ENCODE measurements at places on chromosomes 2 and 18. TPM values are rescaled to one million over a fixed set of nuclear protein-coding genes. Genes with fewer than 3 reads are reported as not detected.

Gene KLHL30
- total RNA-seq, result not detected

Gene RTP5
- total RNA-seq, result not detected

Gene FAM98A
- total RNA-seq, result 32.2 TPM

Gene ABCB6
- 17.9 TPM for total RNA-seq

Gene GKN2
- not detected for total RNA-seq

Gene FAM237A
- total RNA-seq, result not detected

Gene NDC80
- 78.0 TPM for total RNA-seq

Gene HRH4
- total RNA-seq, result 0.43 TPM

Gene RNF25
- 15.1 TPM for total RNA-seq

Gene C18orf54
- total RNA-seq, result 12.3 TPM

DNA sequence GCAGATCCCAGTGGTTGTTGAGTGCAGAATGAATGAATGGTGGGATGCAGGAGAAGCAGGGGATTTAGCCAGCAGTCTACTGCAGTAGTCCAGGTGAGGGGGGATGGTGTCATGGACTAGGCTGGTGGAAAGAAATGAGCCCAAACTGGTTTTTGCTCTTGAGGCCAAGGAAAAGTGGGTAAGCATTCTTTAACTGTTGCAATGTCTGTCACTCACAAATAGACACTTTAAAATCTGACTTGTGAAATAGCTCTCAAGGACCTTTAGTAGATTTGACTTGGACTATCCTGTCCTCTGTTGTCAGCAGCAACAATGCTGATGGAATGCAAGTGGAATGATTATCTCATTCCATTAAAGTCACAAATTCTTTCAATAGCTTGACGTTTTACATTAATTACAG, 37.5 kb upstream of the STK17B start:
- H3K27ac ChIP-seq, result no peak overlapping the region
- no peak overlapping the region for H3K4me3 ChIP-seq
- peaks cover 23% of the 10 kb centered on the region for H3K36me3 ChIP-seq
- DNase-seq, result no peak

- H3K27me3 ChIP-seq, result peaks cover 2% of the 10 kb centered on the region
- no peak overlapping the region for H3K27ac ChIP-seq
- DNase-seq, result no peak
Observed at GRCh38 chr2:236256366-236256985, 7.7 kb downstream of the ASB18 start.

GRCh38 chr2:39623917-39624316, 41.8 kb upstream of the TMEM178A start:
- H3K27ac ChIP-seq, result no peak overlapping the region
- no peaks in the 10 kb centered on the region for H3K36me3 ChIP-seq
- H3K27me3 ChIP-seq, result peaks cover 19% of the 10 kb centered on the region
- no peak overlapping the region for H3K4me3 ChIP-seq
- DNase-seq, result no peak
- H3K4me1 ChIP-seq, result no peaks in the 10 kb centered on the region

DNA sequence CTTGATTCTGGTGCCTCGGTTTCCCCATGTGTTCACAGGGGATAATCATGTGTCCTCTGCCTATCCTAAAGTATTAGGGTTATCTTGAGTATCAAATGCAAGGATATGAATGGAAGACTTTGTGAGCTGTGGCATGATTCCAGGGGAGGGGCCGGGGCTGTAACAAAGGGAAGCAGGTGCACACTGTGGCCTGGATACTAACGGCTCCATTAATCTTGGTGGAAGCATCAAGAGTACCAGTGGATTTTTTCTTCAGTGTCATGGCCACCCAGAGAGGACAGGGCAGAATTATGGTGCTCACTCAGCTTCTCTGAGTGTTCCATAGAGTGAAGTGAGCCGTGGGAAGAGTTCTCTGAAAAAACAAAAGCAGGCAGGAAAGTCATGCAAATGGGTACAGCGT, 320.1 kb downstream of the ALK start:
- no peak for DNase-seq
- H3K4me3 ChIP-seq, result no peak overlapping the region
- H3K4me1 ChIP-seq, result no peaks in the 10 kb centered on the region
- H3K27ac ChIP-seq, result no peak overlapping the region
- H3K27me3 ChIP-seq, result no peaks in the 10 kb centered on the region
- no peaks in the 10 kb centered on the region for H3K36me3 ChIP-seq

DNA sequence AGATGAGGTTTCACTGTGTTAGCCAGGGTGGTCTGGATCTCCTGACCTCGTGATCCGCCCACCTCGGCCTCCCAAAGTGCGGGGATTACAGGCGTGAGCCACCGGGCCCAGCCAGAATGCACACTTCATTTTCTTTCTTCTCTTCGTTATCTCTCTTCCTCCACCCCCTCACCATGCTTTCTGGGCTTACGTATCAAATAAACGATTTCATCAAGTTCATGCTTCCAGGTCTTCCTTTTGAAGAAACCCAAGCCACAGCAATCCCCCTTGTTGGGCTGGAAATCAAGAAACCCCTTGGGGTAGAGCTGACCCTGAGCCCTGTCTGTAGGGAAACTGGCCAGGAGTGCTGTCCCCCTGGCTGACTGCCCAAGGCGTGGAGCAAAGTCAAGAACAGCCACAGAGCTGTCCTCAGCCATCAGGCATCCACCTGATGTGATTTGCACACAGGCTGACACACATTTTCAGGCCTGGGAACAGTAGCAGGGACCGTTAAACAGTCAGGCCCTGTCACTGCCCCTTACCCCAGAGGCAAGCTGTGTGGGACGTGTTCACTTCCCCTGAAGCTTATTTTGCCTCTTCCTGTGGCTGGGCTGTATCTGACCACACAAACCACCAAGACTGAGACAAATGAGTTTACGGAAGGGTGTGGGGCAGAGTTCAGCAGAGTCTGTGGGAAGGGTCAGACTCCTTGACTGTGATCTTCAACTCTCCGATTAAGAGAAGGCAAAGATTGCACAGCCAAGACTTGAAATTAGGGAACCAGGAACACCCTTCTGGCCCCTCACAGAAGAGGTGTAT, 15.1 kb upstream of the NMUR1 start:
- peak; percentile 90 for DNase-seq
- peak overlapping the region; percentile 56 for H3K4me3 ChIP-seq
- H3K36me3 ChIP-seq, result peaks cover 45% of the 10 kb centered on the region

- H3K4me3 ChIP-seq, result no peak overlapping the region
- H3K27ac ChIP-seq, result no peak overlapping the region
- no peaks in the 10 kb centered on the region for H3K36me3 ChIP-seq
- DNase-seq, result no peak
- no peaks in the 10 kb centered on the region for H3K4me1 ChIP-seq
- no peaks in the 10 kb centered on the region for H3K27me3 ChIP-seq
Observed at GRCh38 chr2:146477383-146477782, 1367.4 kb upstream of the ACVR2A start.

- H3K4me3 ChIP-seq, result no peak overlapping the region
- peaks cover 3% of the 10 kb centered on the region for H3K27me3 ChIP-seq
- no peaks in the 10 kb centered on the region for H3K4me1 ChIP-seq
- no peaks in the 10 kb centered on the region for H3K36me3 ChIP-seq
- no peak for DNase-seq
Observed at GRCh38 chr18:8562919-8563318, 46.3 kb upstream of the RAB12 start.

GRCh38 chr2:9995059-9995458, 43.6 kb downstream of the GRHL1 start:
- peaks cover 25% of the 10 kb centered on the region for H3K4me1 ChIP-seq
- no peak for DNase-seq
- peaks cover 1% of the 10 kb centered on the region for H3K27me3 ChIP-seq
- H3K27ac ChIP-seq, result no peak overlapping the region

DNA sequence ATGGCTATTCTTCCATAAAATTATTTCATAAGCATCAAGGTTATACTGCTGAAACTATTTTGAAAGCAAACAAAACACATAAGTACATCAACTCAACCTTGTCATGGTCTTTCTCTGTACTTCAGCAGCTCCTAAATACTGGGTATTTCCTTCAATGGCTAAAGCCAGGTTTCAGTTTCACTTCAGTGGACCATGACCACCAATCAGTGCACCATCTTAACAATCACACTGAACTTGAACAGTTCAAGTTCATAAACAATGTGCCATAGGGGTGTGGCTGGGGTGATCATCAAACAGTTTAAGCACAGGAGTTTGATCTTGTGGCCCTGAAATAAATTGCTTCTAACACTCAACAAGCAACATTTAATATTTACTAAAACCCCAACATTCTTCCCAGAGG, 124.1 kb upstream of the FIGN start:
- H3K36me3 ChIP-seq, result no peaks in the 10 kb centered on the region
- H3K27ac ChIP-seq, result no peak overlapping the region
- DNase-seq, result no peak
- no peaks in the 10 kb centered on the region for H3K27me3 ChIP-seq
- no peak overlapping the region for H3K4me3 ChIP-seq

- H3K27me3 ChIP-seq, result peaks cover 2% of the 10 kb centered on the region
- H3K4me1 ChIP-seq, result no peaks in the 10 kb centered on the region
- DNase-seq, result no peak
Observed at GRCh38 chr18:56568986-56569385, 69.4 kb downstream of the TXNL1 start.

DNA sequence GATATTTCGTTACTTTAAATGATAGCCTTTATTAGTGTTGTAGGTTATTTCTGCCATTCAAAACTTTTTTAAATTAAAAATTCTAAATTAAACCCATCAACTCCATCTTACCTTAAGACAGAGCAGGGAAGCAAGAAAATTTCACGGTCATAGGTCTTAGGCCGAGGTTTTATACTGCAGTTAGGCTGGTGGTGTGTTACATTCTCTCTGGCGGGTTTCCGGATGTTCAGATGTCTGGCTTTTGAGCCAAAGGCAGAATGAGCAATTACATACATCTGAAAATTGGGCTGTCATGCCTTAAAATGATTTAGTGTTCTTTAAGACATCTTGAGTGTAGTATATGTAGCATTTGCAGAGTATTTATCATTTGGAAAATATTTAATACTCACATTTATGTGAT, 27.9 kb downstream of the GLS start:
- no peak overlapping the region for H3K27ac ChIP-seq
- no peak overlapping the region for H3K4me3 ChIP-seq
- H3K4me1 ChIP-seq, result peaks cover 28% of the 10 kb centered on the region
- DNase-seq, result no peak
- no peaks in the 10 kb centered on the region for H3K27me3 ChIP-seq

GRCh38 chr2:238123991-238124470, 14.4 kb upstream of the KLHL30 start:
- H3K4me1 ChIP-seq, result no peaks in the 10 kb centered on the region
- no peak for DNase-seq
- no peak overlapping the region for H3K27ac ChIP-seq
- H3K27me3 ChIP-seq, result peaks cover 2% of the 10 kb centered on the region

DNA sequence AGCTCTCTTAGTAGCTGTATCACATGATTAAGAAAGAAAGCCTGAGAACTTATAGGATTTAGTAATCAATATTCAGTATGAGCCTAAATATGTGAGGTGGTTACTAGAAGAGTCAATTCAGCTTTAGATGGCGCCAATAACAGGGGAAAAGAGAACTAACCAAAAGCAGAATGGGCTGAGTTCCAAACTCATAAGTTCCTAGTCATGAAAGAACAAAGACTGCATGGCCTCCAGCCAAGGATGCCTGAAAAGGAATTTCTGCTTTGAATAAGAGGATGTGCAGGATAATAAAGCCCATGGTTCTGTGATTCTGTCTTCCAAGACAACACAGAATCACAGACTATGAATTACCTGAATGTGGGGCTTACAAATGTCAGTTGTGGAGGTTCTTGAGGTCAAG, 196.5 kb downstream of the SATB2 start:
- H3K36me3 ChIP-seq, result no peaks in the 10 kb centered on the region
- H3K4me1 ChIP-seq, result no peaks in the 10 kb centered on the region
- H3K27ac ChIP-seq, result no peak overlapping the region
- no peak for DNase-seq
- no peaks in the 10 kb centered on the region for H3K27me3 ChIP-seq

DNA sequence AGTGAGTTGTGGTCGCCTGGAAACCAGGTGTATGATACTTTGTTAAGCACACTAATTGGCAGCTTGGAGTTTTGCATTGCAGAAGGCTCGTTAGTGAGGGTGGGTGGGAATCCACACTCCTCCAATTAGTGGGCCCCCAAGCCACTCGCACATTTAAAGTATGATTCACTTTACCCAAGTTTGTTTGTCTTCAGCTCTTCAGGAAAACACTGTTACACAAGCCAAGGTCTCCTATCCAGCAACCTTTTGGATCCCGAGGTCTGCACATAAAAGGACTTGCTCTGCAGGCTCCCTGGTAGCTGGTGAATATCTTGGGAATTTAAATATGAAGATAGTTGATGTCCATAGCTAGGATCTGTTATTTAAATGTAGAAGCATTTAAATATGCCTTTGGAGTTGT, 66.1 kb downstream of the NPAS2 start:
- H3K27me3 ChIP-seq, result peaks cover 3% of the 10 kb centered on the region
- H3K4me3 ChIP-seq, result no peak overlapping the region
- H3K4me1 ChIP-seq, result peaks cover 3% of the 10 kb centered on the region
- H3K36me3 ChIP-seq, result no peaks in the 10 kb centered on the region
- DNase-seq, result no peak

- H3K27me3 ChIP-seq, result peaks cover 9% of the 10 kb centered on the region
- no peak for DNase-seq
- no peak overlapping the region for H3K4me3 ChIP-seq
- H3K4me1 ChIP-seq, result no peaks in the 10 kb centered on the region
- H3K36me3 ChIP-seq, result no peaks in the 10 kb centered on the region
Observed at GRCh38 chr2:11356764-11357163, 12.3 kb upstream of the ROCK2 start.

DNA sequence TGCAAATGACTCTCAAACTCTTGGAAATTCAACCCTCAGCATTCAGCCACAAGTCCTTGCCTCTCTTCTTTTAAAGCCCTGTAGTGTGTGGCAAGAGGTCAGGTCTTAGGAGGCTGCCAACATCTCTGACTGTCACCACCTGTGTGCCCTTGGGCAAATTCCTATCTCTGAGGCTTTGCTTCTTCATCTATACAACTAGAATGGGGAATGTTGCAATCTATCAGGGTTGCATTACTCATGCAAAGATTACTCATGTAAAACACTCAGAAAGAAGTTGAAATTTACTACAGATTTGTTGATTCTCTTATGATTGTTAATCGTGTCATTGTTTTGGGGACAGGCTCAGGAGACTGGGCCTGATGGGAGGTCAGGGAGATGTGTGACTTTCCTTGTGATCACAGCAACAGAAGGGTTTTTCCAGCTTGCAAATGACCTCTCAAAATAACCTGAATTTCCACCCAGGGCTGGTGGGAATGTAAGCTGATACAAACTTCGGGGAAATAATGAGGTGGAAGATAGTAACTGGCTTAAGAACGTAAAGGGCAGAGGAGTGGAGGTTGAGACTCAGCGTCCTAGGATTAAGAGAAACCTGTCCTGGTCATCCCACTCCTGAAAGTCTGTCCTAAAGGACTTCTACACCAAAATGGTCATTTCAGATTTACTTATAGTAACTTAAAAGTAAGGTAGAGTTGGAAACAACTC, 32.1 kb upstream of the SIGLEC15 start:
- H3K4me1 ChIP-seq, result no peaks in the 10 kb centered on the region
- H3K4me3 ChIP-seq, result no peak overlapping the region
- no peak overlapping the region for H3K27ac ChIP-seq
- peaks cover 2% of the 10 kb centered on the region for H3K27me3 ChIP-seq

DNA sequence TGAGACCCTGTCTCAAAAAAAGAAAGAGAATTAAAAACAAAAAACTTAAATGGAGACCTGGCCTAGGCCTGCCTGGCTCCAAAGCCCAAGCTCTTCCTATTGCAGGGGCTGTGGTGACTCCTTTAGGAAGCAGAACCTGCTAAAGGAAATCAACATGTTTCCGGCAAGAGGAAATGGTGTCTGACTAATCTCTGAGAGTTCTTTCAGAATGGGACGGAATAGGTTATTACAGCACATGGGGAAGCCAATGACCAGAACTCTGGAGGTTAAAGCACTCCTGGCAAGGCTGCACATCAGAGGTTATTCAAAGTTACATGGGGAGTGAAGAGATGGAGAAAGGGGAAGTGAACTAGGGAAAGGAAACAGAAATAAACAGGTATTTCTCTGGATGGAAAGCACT, 21.4 kb downstream of the KIF3C start:
- H3K4me1 ChIP-seq, result peaks cover 20% of the 10 kb centered on the region
- no peaks in the 10 kb centered on the region for H3K27me3 ChIP-seq
- no peak overlapping the region for H3K4me3 ChIP-seq
- H3K36me3 ChIP-seq, result no peaks in the 10 kb centered on the region
